ENCODE measurements at places on chromosomes 2 and 18. TPM values are rescaled to one million over a fixed set of nuclear protein-coding genes. Genes with fewer than 3 reads are reported as not detected.
A peak's percentile ranks its signal among the peaks of the same experiment; 100 is the strongest.

DNA sequence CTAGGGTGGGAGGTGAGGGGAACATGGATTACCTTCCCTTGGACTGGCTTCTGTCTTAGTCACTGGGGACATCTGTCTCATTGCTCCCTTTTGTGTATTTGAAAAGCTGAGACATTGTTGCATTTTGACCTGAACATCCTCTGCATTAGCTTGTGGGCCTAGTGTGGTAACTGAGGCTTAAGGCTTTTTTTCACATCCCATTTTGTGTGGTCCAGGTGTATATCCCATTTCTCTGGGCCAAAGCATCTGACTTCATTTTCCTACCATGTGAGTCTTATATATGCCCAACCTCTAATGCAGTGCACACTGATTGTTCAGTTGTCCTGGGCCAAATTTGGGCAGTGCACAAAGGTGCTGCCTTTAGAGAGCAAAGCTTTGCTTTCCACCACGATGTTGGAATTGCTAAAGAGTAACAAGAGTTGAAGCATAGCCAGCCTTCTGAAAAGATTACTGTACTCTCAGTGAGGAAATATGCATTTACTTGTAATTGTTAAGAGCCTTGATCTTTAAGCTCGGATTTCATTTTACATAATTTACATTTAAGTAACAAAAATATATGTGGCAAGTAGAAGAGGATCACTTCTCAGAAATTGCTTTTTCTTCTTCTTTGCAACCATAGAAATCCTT is 13.3 kb downstream of the PRKCE start:
- no peak for DNase-seq

- DNase-seq, result no peak
Measured at GRCh38 chr18:9943311-9943710, 29.5 kb downstream of the VAPA start.

DNA sequence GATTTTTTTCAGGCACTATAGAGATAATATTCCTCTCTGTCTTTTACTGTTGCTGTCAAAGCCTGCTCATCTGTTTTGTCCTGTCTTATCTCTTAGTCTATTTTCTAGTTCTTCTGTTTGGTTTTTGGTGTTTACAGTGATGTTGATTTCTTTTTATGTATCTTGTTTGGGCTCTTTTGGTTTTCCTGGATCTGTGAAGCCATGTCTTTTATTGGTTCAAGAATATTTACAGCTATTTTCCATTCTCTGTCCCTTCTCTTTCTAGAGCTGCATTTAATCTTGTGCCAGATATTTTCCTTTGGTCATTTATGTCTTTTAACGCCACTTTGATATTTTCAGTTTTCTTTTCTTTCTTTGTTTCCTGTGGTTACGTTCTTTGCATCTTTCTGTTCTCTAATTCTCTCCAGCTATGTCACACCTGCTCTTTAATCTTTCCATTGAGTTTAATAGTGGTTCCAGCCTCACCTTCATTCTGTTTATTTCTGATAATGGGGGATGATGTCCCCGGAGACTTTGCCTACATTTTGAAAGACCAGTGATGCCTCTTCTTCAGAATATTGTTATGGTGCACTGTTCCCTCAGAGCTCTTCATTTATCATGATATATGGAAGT is 32.0 kb downstream of the SMCHD1 start:
- no peak for DNase-seq

- no peak for DNase-seq
Measured at GRCh38 chr2:191544461-191545062, 133.4 kb upstream of the NABP1 start.

GRCh38 chr2:241659150-241659739 is 21.8 kb downstream of the ATG4B start:
- DNase-seq, result peak; percentile 30

COLEC12 gene
- total RNA-seq, result 0.55 TPM

DNA sequence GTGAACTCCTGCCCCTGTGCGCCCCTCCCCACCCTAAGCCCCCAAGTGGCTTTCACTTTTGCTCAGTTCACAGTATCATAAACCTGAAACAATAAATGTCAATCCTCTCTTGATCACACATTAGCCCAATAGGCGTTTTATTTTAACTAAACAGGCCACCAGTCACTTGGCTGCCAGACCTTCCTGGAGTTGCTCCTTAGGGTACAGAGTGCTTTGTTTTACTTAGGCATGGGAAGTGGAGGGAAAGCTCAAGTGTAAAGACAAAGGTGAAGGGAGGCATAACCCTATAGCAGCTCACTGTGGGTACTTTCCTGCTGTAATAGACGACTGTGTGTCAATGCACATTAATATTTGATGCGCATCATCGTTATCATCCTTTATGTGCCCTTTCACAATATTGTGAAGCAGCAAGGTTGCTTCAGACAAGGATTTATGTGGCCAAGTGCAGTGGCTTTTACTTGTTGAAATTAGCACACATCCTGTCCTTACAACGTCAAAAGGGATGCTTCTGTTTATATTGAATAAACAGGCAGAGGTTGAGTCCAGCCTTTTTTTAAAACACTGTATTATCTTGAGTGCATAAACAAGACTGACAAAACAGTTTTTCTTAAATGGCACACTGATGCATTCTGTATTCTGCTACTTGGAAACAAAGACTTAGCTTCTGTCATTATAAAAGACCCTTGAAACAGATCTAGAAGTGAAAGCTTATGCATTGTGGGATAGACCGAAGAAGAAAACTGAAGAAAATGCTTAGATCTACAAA is 168.5 kb downstream of the TMEFF2 start:
- DNase-seq, result no peak

DNA sequence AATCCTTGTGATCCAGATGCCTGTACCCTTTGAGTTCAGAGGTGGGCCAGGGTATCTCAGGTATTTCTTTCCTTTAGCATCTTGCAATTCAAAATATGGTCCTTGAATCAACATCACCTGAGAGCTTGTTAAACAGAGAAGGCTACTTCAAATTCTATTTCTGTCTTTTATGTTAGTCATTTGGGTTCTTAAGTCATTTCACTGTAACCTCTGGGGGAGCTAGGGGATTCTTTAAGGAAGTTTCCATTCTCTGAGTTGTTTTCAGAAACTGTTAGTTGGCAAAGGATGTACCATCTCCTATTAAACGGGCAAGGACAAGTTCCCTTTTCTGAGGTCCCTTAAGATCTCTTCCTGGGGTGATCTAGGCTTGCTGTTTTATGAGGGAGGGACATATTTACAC is 16.6 kb downstream of the CFLAR start:
- no peak for DNase-seq

GRCh38 chr2:28429636-28430376 is 37.1 kb downstream of the FOSL2 start:
- no peak for DNase-seq

GRCh38 chr2:239695728-239696240 is 295.0 kb upstream of the HDAC4 start:
- DNase-seq, result no peak

- DNase-seq, result no peak
Measured at GRCh38 chr18:79918615-79919011, 32.8 kb downstream of the SLC66A2 start.

- DNase-seq, result no peak
Measured at GRCh38 chr2:8437228-8437948, 244.5 kb upstream of the ID2 start.

GRCh38 chr2:55451699-55452098 is 32.0 kb upstream of the CCDC88A start:
- no peak for DNase-seq

- DNase-seq, result peak; percentile 15
Measured at GRCh38 chr2:198657512-198658121, 800.1 kb downstream of the SATB2 start.

TMEM182 gene
- 8.1 TPM for total RNA-seq

GRCh38 chr2:60336442-60337141 is 216.9 kb downstream of the BCL11A start:
- no peak for DNase-seq

GRCh38 chr18:10750191-10751035 is 224.6 kb downstream of the NAPG start:
- DNase-seq, result no peak

TMBIM1 gene
- total RNA-seq, result 137 TPM

DOCK10 gene
- 4.6 TPM for total RNA-seq

DNA sequence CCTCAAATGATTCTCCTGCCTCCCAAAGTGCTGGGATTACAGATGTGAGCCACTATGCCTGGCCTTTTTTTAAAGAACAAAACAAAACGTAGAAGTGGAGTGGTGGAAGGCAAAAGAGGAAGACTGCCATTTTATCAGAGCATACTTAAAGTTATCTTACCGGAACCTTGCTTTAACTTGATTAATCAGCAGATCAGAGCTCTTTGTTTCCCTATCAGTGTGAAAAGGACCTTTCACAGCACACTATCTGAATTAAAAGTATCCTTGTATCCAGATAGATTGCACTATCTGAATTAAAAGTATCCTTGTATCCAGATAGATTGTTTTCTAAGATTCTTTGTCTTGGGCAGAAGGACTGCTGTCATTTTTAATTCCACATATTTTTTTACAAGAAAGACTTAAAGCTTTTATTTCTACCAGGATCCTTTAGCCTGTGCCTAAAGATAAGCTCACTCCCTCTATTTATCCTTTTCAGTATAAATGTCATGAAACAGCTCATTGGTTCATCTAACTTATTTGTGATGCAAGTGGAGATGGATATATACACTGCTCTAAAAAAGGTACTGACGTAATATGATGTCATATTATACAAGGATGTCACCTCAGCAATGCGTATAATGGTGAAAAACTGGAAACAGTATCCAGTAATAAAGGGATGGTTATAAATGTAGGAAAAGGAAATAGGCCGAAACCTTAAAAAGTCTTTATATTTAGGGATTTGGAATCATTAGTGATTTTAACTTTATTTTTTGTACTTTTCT is 17.8 kb downstream of the GMCL1 start:
- DNase-seq, result no peak

DNA sequence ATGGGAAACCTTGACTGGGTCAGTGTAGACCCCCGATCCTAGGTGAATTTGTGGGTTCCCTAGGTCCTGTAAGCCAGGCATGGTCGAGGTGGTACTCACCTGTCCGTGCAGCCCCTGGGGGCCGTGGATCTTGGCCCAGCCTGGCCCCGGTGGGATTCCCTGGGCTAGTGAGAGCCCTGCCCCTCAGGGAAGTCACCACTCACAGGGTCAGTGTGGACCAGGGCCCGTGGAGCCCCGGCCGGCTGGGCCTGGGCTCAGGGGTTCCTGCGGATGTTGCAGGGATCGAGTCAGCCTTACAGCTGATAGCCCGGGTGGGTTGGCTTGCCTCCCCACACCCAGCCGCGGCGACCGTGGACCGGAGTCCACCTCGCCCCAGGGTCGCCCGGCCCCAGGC is 528 bp downstream of the ATG9A start:
- no peak for DNase-seq

DNA sequence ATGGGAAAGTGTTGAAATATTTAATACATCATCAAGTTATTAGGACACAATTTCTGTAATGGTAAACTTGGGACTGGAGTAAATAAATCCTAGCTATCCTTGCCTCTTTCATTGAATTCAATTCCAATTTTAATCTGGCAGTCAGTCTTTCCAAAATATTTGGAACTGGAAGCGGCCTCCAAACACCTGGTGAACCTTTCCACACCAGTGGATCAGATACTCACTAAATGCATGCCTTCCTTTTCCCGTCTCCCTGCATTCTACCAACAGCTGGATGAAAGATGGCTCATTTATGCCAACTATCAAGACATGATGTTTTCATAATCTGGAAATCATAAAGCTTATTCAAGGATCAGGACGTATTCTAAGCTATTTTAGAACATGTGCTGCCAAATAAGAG is 488.2 kb upstream of the SPHKAP start:
- no peak for DNase-seq

GRCh38 chr18:74356959-74357358 is 41.3 kb downstream of the C18orf63 start:
- DNase-seq, result no peak

GRCh38 chr2:131145040-131145439 is 39.9 kb downstream of the PLEKHB2 start:
- no peak for DNase-seq

NIFK gene
- 45.0 TPM for total RNA-seq

DNA sequence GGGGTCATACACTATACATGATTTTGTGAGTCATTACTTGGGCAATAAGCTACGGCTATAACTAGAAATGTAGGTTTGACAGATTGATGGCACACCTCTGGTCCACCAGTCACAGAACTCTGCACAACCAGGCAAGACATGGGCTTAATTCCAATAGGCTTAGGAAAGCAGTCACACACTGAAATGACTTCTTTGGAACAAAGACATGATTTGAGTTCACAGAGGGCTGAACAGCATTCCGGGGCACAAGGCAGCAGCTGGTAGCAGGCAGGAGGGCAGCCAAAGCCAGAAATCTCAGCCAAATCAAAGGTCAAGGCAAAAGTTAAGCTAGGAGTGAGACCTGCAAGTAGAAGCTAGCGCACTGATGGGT is 27.4 kb downstream of the FABP1 start:
- no peak for DNase-seq

DNA sequence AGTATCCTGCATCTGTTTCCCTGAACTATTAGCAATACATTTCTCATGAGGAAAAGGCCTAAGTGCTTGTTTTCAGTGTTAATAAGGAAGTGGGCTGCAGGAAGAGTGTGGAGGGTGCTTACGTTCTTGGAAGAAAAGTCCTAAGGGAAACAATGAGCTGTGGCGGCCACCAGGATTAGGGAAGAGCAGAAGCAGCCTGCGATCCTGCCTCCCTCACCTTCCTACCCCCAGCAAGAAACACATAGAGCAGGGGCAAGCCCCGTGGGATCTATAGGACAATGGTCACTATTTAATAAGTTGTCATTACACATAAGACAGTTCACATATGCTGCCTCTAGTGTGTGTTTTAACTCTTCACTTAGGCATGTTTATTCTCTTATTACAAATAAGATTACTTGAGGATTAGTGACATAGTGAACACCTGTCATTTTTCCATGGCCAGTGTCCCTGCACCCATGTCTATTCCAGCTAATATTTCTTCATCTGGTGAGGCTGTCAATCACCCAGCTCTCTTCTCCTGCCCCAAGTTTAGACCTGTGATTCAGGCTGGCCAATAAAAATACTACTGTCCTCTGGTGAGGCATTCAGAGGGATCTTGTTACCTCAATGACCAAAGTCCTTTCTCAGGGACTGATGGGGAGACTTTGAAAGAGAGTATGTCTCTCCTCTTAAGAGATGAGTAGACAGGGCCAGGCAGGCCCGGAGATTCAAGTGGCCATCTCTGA is 510.9 kb upstream of the CELF4 start:
- DNase-seq, result no peak

DNA sequence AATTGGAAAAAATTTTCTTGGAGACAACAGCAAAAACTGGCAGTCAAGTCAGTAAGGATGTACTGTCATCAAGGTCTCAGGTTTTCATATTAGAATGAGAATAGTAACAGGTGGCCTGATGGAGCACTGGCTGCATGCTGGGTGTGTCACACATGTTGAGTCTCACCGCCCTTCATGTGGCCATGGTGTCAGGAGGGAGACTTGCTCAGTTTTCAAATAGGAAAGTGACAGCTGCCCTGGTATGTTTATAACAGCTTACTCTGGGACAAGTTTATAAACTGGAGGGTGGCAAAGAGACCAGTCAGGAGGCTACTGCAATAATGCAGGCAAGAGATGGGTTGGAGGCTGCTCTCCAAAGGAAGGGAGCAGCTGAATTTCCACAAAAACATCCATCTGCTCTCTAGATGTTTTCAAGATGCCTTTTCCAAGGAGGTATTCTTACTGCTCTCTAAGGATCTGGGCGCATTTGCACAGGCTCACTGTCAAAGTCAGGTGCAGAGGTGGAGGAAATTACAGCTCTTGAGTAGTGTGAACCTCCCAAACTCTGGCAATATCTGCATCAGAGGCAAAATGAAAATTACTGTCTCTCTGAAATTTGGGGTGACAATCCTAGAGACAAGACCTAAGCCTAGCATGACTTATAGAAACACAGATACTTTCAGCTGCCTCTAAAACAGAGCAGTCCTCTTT is 321.9 kb upstream of the RAB12 start:
- no peak for DNase-seq

GRCh38 chr2:27303093-27304025 is 4.9 kb downstream of the UCN start:
- no peak for DNase-seq

CTAGE1 gene
- not detected for total RNA-seq
